ENCODE measurements at places on chromosomes 11 and 22.

GRCh38 chr11:28303477-28304191, 195.4 kb downstream of the METTL15 start:
- no peak for DNase-seq

DNA sequence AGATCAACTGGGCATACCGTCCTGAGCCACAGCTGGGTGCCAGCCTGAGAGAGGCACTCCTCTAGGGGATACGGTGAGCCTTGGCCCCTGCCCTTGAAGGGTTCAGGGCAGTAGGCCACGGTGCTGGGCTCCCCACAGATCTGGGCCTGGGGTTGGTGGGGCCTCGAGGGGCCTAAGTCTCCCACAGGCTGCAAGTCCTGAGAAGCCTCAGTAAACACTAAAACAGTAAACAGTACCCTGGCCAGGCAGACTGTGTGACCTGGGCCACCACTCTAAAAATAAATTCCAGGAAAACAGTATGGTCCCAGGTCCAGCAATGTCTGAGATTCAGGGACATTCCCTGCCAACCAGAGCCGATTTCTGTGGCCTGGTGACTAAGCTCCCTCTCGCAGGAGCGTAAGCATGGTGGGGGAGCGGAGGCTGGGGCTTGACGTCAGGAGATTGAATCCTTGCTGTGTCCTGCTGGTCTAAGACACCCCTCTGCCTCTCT, 2.3 kb upstream of the RHOD start:
- no peak for DNase-seq

- DNase-seq: no peak
These were observed 5.6 kb upstream of the EEF1G start for GRCh38 chr11:62579252-62579651.

GRCh38 chr11:95516786-95517185, 272.8 kb downstream of the FAM76B start:
- DNase-seq: no peak

- DNase-seq: no peak
These were observed 123.3 kb upstream of the TBCEL start for GRCh38 chr11:120900643-120901042.

DNA sequence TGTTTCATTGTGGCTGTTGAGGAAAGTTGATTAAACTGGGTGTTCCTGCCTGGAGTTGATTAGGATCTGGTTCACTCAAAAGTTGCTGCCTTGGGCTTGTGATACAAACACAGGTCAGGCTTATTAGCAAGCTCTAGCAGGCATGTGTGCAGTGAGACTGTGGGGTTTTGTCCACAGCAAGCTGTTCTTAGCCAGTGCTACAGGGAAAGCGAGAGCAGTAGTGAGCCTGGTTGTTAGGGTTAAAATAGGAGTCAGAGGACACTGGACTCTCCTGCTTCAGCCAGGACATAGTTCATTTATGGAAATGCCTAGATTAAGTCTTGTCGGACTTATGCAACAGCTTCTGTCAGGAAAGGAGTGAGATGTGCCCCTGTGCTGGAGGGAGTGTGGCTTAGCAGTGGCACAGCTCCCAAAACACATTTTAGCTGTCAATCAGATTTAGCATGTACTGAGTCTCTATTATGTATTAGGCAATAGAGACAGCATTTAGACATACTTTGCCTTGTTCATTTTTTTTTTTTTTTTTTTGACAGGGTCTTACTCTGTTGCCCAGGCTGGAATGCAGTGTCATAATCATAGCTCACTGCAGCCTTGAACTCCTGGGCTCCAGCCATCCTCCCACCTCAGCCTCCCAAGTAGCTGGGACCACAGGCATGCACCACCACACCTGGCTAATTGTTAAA, 8.7 kb downstream of the SNRPD3 start:
- DNase-seq: no peak

DNA sequence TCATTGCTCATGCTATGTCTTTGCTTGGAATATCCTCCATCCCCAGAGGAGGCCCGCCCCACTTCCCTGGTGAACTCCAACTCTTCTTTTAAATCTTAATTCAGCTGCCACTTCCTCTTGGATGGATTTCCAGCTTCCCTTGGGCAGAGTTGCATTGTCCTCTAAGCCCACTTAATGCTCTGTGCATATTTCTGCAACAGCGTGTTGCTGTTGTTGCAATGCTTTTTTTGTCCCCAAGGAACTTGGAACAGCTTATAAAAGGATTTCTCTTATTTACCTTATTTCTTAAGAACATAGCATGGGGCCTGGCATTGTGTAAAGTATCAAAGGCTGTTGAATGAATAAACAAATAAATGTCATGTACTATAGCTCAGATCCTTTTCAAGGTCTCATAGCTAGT, 507.4 kb downstream of the METTL15 start:
- no peak for DNase-seq

DNA sequence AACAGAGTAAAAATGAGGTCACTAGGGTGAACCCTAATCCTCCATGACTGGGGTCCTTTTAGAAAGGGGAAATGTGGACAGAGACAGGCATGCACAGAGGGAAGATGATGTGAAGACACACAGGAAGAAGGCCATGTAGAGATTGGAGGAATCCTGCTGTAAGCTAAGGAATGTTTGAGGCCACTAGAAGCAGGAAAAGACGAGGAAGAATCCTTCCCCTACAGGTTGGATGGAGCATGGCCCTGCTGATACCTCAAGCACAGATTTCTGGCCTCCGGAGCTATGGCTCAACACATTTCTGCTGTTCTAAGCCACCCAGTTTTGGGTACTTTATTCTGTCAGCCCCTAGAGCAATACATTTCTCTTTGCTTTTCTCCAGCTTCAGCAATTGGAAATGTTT, 486.9 kb downstream of the MIAT start:
- DNase-seq: no peak

DNA sequence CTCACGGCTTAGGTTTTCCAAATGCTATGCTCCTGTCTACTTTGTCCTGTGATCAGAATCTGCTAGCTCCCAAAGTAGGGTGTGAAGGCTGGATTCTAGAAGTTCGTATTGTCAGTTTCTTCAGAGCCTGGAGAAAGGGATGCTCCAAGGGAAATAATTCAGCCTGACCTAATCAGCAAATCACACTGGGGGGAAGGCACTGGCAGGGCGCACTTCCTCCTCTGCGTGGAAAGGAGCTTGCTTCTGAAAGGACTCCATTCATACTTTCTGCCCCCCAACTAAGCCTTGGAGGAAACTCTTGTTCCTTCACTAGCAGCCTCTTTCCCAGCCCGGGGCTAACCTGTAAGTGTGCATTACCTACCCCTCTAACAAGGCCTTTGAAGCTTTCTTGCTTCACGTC, 165.9 kb downstream of the NAV2 start:
- no peak for DNase-seq

DNA sequence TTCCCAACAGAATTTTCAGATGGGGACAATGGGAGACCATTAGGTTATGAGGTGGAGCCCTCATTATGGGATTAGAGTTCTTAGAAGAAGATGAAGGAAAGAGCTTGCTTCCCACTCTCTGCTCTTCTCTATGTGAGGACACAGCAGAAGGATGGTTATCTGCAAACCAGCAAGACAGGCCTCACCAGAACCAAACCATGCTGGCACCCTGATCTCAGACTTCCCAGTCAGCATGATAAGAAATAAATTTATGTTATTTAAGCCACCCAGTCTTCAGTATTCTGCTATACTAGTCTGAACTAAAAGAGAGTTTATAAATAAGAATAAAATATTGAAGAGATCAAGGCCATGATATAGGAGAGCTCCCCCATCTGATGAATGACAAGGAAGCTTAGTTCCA, 946.3 kb upstream of the CCDC90B start:
- DNase-seq: no peak
